ENCODE measurements at places on chromosomes 12 and 14. TPM values are rescaled to one million over a fixed set of nuclear protein-coding genes. Genes with fewer than 3 reads are reported as not detected.

Gene OTUB2
- 2.0 TPM for total RNA-seq

Gene KRT74
- not detected for total RNA-seq

Gene HNRNPC
- total RNA-seq = 1,070 TPM

Gene RNASE3
- total RNA-seq = not detected

Gene CLEC4C
- total RNA-seq = not detected

Gene SLC38A6
- 5.6 TPM for total RNA-seq

Gene KITLG
- 0.07 TPM for total RNA-seq

Gene ZCRB1
- total RNA-seq = 80.1 TPM

Gene TEP1
- 47.1 TPM for total RNA-seq

Gene SPTLC2
- total RNA-seq = 23.9 TPM

Gene PLEKHD1
- total RNA-seq = 0.05 TPM

Gene MYL2
- total RNA-seq = not detected

Gene P2RX2
- not detected for total RNA-seq

Gene CCDC196
- not detected for total RNA-seq

Gene OR4E2
- total RNA-seq = not detected

Gene LRFN5
- not detected for total RNA-seq

Gene TAS2R8
- total RNA-seq = not detected

Gene AHNAK2
- 0.05 TPM for total RNA-seq

Gene GLIPR1
- 6.8 TPM for total RNA-seq

Gene PCBP2
- 926 TPM for total RNA-seq

Gene INSM2
- total RNA-seq = not detected

Gene PDE3A
- not detected for total RNA-seq

Gene SIX1
- not detected for total RNA-seq

Gene BIN2
- total RNA-seq = 64.6 TPM

Gene ISCA2
- total RNA-seq = 33.6 TPM

Gene CIT
- total RNA-seq = 57.5 TPM

Gene CISTR
- not detected for total RNA-seq

Gene ZDHHC22
- total RNA-seq = not detected

Gene HOXC13
- not detected for total RNA-seq

Gene G2E3
- 31.2 TPM for total RNA-seq

Gene REM2
- 0.77 TPM for total RNA-seq

Gene RARG
- total RNA-seq = 21.8 TPM

Gene ZNF891
- 1.2 TPM for total RNA-seq

Gene SOAT2
- total RNA-seq = 1.1 TPM

Gene ERBB3
- 0.82 TPM for total RNA-seq

Gene ADSS1
- total RNA-seq = 2.3 TPM

Gene TMEM233
- total RNA-seq = not detected

Measured in activated CD4-positive, alpha-beta memory T cell treated with anti-CD3 and anti-CD28 coated beads for 36 hours (primary cell).